NCI-H1105 treated with DMSO at 0.1 percent for 48 hours (cell line): ENCODE measurements at places on chromosomes 3 and 15.

DNA sequence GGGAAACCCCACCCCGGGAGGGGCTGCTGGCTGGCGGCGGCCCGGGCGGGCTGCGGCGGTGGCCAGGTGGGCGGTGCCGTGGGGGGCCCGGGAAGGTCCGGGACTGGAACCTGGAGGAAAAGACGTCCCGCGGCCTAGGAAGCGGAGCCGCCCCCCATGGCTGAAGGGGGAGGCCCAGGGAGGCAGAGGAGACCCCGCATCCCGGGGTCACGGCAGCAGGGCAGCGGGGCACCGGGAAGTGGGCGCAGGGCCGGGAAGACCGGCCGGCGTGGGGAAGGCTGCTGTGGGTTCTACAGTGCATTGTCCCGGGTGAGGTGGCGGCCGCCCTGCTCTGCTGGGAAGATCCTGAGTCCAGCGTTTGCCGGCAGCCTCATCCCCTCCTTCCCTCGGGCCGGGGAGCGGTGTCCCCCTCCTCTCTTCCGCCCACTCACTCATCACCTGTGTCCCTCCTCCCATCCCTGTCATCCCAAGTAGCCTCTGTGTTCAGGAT is 525 bp upstream of the FSTL1 start:
- DNase-seq = no peak

DNA sequence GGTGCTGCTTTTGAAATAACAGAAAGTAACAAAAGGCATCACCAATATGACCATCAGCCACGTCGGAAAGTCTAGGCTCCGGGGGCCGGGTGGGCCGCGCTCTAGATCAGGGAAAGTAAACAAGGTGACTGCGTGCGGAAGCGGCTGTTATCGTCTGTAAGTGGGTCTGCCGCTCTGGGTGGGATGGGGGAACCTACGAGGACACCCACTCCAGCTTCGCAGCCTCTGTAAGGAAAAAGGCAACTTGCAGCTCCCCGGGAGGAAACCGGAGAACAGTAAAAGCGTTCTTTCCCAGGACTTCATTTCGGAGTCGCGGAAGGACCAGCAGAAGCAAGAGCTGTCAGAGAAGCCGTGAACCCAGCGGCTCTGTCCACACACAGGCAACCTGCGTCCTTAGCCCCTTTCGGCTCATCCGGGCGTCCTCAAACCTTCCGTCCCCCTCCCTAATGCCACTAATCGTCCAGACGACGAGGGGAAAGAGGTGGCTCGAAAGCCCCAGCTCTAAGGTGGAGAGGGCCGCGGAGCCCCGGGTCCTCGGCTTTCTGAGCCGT is 461 bp downstream of the XRN1 start:
- peak; percentile 59 for DNase-seq

DNA sequence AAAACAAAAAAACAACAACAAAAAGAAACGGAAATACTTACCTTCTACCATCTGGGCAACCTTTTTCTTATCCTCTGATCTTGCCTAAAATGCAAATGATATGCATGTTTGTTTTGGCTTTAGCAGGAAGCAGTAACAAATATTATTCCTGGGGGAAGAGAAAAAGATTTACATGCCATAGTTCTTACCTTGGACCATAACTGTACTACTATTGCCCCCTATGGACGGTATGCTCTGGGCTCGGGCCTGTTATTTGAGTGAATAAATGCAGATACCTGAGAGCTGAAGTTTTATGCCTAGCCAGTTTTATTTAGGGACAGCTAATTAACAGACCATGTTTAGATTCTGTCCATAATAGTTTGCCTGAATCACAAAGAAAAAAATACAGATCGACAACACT is 12.6 kb upstream of the STARD5 start:
- no peak for DNase-seq

DNA sequence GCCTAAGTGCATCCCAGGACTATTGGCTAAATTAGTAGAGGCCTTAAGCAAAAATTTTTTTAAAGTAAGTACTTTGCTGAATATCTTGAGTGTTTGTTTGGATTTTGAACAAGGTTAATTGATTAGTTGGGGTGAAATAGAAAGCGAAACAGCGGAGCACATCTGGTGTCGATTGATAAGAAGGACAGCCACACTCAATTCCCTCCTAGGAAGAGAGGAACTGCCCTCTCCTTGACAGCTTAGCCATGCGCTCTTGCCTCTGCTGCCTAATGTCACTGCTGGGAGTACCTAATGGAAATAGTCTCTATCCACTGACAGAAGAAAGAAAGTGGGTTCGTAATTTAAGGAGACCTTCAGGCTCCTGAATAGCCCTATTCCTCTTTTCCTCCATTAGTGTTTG is 943.6 kb downstream of the DIPK2A start:
- DNase-seq = no peak

- DNase-seq = peak; percentile 13
Observed at GRCh38 chr15:29805043-29805707, 17.1 kb downstream of the TJP1 start.

DNA sequence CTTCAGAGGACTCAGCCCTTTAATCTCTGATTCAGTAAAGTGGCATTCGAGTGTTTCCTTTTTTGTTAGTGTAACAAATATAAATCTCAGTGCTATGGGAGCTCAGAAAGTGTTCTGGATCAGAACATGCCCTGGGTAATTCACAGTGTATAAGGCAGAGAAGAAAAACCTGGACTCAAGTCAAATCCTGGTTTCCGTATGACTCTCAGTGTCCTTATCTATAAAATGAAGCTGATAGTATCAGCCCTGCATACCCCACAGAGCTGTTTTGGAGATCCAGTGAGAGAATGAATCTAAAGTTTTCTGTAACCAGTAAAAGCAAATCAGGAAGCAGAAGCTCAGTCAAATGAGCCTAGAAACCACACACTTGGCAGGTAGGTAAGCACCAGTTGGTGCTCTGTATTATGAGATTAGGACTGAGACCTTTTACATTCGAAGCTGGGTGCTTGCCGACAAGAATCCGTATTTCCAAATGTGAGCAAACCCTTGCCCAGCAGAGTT is 67.2 kb downstream of the IL1RAP start:
- no peak for DNase-seq

DNA sequence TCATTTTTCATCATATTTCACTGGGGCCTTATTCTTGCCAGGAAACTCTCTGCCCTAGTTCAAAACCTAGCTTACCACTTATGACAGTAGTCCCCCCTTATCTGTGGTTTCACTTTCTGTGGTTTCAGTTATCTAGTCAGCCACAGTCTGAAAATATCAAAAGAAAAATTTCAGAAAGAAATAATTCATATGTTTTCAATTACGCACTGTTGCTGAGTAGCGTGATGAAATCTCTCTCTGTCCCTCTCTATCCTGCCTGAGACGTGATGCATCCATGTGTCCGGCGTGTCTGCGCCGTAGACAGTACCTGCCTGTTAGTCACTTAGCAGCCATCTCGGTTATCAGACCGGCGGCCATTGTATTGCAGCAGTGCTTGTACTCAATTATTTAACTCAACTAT is 369.9 kb upstream of the MCTP2 start:
- DNase-seq = no peak

DNA sequence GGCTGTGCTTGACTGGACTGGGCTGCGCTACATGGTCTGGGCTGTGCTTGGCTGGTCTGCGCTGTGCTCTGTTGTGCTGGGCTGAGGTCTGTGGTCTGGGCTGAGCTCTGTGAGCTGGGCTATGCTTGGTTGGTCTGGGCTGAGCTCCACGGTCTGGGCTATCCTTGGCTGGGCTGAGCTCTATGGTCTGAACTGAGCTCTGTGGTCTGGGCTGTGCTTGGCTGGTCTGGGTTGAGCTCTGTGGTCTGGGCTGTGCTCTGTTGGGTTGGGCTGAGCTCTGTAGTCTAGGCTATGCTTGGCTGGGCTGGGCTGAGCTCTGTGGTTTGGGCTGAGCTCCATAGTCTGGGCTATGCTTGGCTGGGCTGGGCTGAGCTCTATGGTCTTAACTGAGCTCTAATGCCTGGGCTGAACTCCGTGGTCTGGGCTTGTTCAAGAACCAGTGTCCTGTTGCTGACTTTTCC is 92.0 kb downstream of the PLXNA1 start:
- no peak for DNase-seq

DNA sequence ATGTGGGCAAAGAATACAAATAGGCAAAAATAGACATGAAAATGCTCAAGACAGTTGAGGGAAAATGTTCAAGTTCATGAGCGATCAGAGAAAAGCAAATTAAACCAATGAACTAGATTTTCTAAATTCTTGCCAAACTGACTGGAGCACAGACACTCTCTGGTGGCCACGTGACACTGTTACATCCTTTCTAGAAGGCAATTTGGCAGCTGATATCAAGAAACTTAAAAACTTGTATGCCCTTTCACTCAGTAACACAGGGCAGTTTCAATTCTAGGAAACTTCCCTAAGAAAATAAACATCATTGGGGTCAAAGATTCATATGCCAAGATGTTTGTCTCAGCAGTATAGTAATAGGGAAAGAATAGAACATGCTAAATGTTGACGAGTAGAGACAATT is 52.2 kb downstream of the ABHD5 start:
- DNase-seq = no peak

GRCh38 chr15:63598473-63599400 is 1.6 kb downstream of the FBXL22 start:
- no peak for DNase-seq

- DNase-seq = no peak
Observed at GRCh38 chr3:107414325-107414964, 37.2 kb downstream of the CCDC54 start.

GRCh38 chr3:122975924-122976293 is 51.7 kb downstream of the SEMA5B start:
- DNase-seq = no peak

DNA sequence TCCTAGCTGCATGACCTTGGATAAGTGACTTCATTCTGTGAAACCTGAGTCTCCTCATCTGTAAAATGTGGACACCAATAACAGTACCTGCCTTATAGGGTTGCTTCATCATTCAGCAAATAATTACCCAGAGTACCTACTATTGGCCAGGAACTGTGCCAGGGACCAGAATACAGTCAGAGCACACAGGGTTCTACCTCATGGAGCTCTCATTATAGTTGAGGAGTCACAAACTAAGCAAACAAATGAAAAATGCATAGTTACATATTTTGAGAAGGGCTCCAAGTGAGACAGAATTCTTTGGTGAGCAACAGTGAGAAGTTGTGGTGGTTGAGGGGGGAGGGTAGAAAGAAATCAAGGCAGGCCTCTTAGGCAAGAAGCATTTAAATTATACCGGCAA is 308.6 kb upstream of the WNT5A start:
- DNase-seq = no peak

DNA sequence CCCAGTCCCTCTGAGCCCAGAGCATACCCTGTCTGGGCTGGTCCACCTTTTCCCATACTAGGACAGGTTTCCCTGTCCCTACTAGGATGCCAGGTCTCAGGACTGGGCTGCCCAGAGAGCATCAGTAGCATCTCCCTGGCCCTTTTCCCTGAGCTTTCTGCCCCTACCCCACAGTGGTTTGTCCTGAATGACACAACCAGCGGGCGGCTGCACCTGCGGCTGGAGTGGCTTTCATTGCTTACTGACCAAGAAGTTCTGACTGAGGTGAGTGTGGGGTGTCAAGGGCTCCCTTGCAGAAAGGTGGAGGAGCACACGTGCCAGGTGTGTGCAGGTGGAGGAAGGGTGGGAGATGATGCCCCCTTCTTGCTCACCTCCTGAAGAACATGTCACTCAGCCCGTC is 33.5 kb downstream of the ESYT3 start:
- no peak for DNase-seq

DNA sequence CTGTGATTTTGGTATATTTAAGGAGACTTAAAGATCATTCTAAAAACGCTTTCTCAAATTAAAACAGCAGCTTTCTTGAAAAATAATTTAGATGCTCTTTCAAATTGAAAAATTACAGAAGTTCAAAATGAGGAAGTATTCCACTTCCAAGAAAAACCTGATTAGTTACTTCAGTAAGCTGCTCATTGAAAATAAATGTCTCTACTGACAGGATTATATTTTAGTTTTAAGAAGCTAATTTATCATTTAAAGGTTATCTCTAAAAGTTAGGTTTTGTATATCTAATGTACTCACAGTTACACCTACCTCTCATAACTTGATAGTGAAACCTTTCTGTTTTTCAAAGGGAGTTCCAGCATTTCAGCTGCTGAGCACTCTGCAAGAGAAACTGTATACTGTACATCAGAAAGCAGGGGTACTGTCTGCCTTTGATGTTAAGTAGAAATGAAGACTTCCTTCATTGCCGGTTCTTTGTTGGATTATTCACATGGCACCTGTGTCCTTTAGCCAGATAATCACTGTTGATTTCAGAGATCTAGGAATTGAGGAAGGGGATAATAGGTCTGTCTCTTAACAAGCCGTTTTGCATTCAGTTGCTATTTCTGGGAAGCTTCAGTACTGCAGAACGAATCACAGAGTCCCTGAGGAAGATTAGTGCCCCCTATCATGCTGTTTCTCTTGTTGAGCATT is 161.6 kb downstream of the TCF12 start:
- DNase-seq = no peak

DNA sequence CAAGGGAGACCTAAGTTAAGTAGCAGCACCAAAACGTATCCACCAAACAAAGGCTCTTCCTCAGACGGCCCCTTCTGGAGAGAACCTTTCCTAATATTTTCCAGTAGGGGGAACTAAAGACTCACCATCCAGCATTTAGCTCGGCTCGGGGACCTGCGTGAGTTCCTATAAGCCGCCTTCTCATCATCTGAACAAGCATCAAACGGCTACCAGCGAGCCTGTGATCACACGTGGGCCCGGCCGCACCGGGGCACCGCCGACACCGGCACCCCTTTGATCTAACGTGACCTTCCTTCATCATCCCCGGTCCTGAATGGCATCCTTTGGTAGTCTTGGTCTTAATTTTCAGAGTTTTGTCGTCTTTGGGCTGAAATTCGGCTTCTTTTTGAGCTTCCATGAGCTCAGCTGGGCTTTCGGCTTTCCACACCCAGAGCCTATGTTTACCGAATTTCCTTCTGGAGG is 1.4 kb upstream of the ROBO2 start:
- DNase-seq = peak; percentile 86

GRCh38 chr3:45677033-45677446 is 12.2 kb upstream of the SACM1L start:
- no peak for DNase-seq

GRCh38 chr3:161149529-161149928 is 44.4 kb upstream of the B3GALNT1 start:
- DNase-seq = no peak

DNA sequence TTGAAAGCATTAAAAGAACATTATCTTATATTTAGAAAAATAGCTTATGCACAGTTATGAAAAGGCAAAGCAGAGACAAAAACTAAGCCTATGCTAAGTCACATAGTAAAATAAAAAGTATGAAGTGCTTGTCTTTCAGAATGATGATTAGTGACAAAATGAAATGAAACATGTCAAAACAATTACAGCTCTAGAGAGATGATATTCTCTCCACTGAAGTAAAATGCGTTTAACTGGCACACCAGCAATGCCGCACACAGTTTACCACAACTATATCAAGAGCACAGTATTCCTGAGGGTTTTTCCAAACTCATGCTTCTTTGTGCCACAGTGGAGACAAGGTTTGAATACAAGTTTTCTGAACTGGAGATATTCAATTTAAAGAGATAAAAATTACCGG is 2.1 kb upstream of the ZBBX start:
- no peak for DNase-seq

- DNase-seq = peak; percentile 31
Observed at GRCh38 chr3:86563400-86563970, 427.5 kb downstream of the VGLL3 start.

- DNase-seq = no peak
Observed at GRCh38 chr3:17494117-17494809, 248.2 kb downstream of the TBC1D5 start.
